Posterior vena cava (tissue), 2 donors: ENCODE measurements at places on chromosomes 2 and 18. TPM values are rescaled to one million over a fixed set of nuclear protein-coding genes. Genes with fewer than 3 reads are reported as not detected.
A peak's percentile ranks its signal among the peaks of the same experiment; 100 is the strongest.

The ASB3 gene
- total RNA-seq, result 13.0 TPM

The CD302 gene
- total RNA-seq, result 52.4 TPM

The C18orf54 gene
- total RNA-seq, result 2.2 TPM

The DSG2 gene
- total RNA-seq, result 2.2 TPM

The EMILIN1 gene
- 323 TPM for total RNA-seq

The SLC4A3 gene
- total RNA-seq, result 6.2 TPM

The IL1RL1 gene
- 15.8 TPM for total RNA-seq

The CXCR1 gene
- 1.1 TPM for total RNA-seq

GRCh38 chr18:23826850-23827620, 137.8 kb downstream of the LAMA3 start:
- DNase-seq, result no peak

DNA sequence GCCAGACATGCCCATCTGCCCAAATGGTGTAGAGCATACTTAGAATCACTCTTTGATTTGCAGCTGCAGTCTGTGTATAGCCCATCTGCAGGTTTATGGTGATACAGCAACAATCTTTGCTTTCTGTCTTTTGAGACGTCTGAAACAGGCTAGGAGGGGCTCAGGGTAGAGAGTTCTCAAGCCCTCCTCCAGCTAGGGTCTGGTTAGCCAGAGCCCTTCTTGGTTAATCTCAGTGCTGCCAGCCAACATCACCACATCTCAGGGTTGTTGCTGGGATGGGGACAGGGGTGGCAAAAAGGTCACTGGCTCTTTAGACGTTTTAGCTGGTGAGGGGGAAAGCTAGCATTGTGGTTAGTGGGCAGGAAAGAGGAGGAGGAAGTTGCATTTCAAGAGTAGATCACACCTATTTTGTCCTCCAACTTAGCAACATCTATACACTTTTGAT, 136.6 kb upstream of the ACAA2 start:
- no peak for DNase-seq

DNA sequence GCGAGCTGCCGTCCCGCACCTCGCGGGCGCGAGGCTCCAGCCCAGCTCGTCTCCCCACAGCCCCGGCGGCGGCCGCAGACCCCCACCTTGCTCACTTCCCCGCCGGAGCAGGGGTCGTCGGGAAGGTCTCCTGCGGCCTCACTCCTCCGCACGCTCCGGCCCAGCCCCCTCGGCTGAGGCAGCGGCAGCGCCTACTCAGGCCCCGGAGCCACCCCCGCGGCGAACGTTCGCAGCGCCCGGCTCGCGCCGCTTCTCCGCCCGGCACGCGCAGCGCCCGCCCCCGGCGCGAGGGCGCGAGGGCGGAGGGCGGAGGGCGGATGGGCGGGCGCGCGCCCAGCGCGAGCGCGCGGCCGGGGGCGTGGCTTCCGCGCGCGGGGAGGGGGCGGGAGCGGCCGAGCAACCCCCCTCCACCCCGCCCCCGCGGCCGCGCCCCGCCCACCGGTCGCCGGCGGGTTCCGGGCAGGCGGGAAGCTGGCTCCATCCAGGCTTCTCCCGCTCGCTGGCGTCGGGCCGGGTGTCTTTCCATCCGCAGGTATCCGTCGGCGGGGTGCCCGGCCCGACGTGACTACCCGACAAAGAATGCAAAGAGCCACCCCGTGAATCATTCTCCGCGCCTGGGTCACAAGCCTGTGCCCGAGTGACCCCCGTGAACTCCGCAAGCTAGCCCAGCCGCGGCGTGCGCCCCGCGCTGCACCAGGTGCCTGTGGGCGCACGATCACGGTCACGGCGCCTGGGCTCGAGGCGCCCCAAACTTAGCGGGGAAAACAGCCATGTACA, at the start of gene DTNB:
Gene DTNB, minus strand, starts transcription at position 278 of the 777 bp plus-strand sequence. CDS start 20,917 bp downstream, outside the sequence.
- DNase-seq, result peak; percentile 92

DNA sequence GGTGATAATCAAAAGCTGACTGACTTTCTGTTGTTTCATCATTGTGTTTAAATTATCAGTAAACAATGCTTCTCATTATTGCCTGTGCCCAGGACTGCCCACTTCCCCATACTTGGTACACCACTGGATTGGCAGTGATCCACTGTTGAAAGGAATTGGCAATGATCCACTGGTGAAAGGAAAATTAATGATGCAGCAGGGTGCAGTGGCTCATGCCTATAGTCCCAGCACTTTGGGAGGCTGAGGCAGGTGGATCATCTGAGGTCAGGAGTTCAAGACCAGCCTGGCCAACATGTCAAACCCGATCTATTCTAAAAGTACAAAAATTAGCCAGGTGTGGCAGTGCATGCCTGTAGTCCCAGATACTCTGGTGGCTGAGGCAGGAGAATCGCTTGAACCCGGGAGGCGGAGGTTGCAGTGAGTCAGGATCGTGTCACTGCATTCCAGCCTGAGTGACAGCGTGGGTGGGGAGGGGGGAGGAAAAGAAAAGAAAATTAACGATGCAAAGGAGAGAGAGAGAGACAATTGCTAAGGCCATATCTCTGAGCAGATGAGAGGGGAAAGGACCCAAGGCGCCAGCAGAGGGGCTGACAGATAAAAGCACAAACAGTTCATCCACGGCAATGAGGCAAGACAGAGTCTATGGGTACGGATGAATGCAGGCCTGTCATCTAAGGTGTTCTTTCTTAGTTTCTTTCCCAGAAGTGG, 10.2 kb upstream of the GTF2A1L start:
- no peak for DNase-seq

GRCh38 chr18:6569813-6570212, 155.1 kb upstream of the L3MBTL4 start:
- no peak for DNase-seq

- no peak for DNase-seq
These were observed 430.2 kb downstream of the EIPR1 start for GRCh38 chr2:2947406-2947805.

GRCh38 chr2:9802576-9802993, 40.7 kb upstream of the TAF1B start:
- DNase-seq, result peak; percentile 62

DNA sequence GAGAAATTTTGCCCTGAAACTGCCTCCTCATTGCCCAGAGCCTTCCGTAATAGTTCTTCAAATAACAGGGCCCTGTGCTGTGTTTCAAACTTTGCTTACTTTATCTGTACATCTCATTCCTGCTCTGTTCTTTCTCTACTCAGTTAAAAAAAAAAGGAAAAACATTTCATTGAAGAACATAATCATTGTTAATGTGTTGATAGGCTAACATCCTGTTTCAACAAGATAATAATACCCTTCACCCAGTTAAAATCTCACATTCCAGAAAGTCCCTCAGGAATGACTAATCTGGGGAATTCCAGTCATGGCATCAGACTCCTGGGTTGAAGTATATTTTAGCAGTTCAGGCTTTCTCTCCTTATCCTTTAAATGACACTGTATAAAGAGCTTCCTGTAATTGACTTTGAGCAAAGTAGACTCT, 45.6 kb upstream of the ITGAV start:
- no peak for DNase-seq

DNA sequence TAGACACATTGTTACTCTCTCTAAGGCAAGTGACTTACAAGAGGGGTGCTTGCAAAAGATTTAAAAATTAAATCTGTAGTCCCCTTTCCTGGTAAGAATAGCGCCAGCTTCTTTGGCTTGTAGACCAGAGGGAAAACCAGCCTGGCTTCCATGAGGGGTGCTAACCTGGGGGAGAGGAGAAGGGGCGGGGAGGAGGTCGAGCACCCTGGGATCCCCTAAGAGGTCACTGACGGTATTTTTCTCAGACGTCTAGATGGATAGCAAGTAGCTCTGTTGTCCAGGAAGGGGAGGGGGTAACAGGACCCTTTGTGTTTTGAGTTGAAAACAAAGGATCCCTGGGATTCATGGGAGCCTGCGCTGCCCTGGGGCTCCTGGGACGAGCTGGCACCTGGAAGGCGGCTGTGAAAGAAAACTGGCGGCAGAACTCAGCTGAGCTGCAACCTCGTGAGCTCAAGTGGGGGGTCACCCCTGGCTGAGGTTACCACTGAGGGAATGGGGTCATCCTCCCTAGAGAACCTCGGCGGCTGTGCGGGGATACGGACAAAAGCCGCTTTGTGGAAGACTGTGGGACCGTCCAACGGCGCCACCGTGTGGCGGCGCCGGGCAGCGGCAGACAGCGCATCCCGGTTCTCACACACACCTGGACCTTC, 37.8 kb upstream of the MRPL19 start:
- DNase-seq, result peak; percentile 85

GRCh38 chr18:7023581-7023980, 94.0 kb downstream of the LAMA1 start:
- DNase-seq, result no peak

GRCh38 chr2:120680136-120680761, 55.4 kb upstream of the GLI2 start:
- DNase-seq, result peak; percentile 93

DNA sequence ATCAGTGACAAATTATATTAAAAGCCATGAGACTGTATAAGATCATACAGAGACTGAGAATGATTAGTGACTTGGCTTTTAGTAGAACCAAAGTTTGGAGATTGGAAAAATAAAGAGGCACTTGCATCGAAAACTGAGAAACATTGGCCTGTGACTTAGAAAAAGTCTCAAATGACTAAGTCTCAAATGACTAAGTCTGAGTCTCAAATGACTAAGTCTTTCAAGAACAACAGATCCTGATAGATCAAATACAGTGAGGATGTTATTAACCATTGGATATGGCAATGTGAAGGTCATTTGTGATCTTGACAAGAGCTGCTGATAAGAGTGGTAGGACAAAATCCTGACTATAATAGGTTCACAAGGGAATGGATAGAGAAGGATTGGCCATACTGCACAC, 135.5 kb upstream of the FANCL start:
- DNase-seq, result no peak

DNA sequence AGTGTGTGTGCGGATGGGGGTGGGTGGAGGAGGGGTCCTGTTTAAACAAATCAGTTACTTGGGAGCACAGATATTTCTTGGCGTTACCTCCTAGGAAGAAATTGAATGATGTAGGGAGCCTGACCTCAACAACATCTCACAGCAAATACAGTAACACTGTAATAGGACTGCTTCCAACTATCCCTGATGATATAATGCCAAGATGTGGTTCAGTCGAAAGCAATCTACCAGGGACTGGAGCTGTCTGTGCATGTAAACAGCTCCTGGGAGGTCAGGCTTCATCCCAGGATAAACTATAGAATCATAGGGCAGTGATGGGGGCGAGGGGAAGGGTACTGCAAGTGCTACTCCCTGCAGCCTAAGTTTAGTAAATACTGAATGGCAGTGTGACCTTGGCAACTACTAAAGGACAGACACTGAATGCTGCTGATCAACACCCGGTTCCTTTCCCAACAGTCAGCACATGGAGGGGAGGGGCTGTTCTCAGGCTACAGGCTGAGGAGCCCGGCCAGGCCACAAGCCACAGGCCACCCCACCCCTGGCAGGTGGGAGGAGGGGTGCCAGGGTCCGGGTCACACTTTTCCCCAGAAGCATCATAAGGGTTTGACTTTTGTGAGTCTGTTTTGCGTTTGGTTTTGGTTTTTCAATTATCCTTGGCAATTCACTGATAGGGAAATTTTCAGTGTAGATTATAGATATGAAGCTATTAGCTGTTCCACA, 85.3 kb upstream of the ZNF397 start:
- no peak for DNase-seq

DNA sequence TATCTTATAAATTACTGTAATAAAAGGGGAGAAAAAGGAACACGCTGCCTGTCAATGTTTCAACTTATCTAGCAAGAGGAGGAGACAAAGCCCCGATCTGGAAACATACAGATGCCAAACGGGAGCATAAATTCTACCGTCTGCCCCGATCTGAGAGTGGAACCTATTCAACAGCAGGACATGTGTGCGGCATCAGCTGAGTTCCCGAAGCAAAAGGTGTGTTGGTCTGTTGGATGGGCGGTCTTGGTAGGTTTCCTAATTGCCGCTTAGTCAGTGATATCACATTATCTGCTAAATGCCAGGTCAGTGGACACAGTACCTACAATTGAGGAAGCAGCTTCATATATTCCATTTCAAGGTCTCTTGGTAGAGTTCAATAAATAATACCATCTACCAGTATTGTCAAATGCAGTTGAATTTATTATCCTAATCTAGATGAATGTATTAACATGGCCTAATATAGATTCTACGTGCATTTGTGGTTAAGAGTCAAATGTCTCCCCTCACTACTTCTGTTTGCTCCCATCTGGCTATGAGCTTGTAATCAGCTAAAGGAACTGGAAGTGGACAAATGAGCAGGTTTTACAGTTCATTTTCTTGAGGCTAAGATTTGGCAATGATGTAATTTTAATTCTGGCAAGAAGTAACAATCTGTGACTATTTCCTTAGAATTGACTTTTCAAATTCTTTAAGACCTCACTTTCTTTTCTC, 219.0 kb downstream of the ZNF521 start:
- DNase-seq, result no peak
